Activated B cell treated with CpG ODN at 0.5 μM for 24 hours (primary cell): ENCODE measurements at places on chromosomes 5 and 9. TPM values are rescaled to one million over a fixed set of nuclear protein-coding genes. Genes with fewer than 3 reads are reported as not detected.
A peak's percentile ranks its signal among the peaks of the same experiment; 100 is the strongest.

- no peak for DNase-seq
Observed at GRCh38 chr5:151250346-151251000, 2.5 kb upstream of the GM2A start.

- DNase-seq = no peak
Observed at GRCh38 chr5:36720688-36721087, 114.3 kb downstream of the SLC1A3 start.

- DNase-seq = no peak
Observed at GRCh38 chr9:93466416-93467061, 13.2 kb upstream of the FAM120AOS start.

DNA sequence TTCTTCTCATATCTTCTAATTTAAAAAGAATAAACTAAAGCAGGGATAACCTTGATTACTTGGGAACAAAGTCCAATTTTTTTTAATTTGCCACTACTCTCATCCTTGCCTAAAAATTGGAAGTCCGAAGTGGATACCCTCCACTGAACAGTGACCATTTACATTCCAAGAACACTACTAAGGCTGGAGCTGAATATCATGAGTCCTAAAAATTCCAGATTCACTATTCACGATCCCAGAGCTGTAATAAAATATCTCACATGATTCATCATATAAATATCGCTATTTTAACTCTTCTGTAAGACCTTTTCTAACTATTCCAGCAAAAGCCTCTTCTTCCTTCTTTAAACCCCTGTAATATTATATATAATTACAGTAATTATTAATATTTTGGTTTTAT lies 57.4 kb downstream of the ATPSCKMT start:
- DNase-seq = no peak

GRCh38 chr9:78663369-78663768 lies 366.4 kb downstream of the PSAT1 start:
- no peak for DNase-seq

DNA sequence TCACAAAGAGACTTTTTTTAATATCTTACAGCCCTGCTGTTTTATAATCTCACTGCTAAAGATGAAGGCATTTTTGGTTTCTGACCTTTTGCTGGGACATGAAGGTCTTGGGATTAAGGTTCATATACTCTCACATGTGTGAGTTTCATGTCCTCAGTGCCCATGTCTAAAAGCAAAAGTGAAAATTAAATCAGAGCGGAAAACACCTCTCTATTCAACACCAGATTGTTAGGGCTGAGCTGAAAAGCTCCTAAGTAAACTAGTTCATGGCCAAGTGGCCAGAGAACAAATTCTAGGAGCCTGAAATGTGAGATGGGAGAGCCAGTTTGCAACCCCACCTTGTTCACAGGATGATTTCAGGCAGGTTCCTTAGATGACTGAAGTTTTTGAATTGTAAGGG lies 110.9 kb downstream of the GRIA1 start:
- DNase-seq = no peak

- no peak for DNase-seq
Observed at GRCh38 chr9:105667867-105668266, 5.6 kb downstream of the TAL2 start.

- DNase-seq = no peak
Observed at GRCh38 chr9:20352591-20352990, 269.7 kb downstream of the MLLT3 start.

DNA sequence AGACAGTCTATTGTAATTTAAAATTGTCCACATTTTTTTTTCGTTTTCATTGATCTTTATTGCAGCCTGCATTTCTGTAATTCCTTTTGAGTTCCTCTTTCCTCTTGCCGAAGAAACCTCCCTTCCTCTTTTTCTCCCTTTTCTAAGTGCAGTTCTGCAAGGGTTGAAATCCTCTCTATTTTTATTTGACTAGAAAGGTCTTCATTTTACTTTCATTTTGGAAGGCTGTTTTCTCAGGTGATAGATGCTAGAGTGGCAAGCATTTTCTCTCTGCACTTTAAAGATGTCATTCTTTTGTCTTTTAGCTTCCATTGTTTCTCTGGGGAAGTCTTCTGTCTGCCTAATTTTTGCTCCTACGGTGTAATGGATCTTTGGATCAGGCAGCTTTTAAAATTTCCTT lies 248.5 kb downstream of the SMARCA2 start:
- no peak for DNase-seq

GRCh38 chr9:122975196-122975595 lies 34.4 kb downstream of the RABGAP1 start:
- no peak for DNase-seq

- no peak for DNase-seq
Observed at GRCh38 chr5:62214701-62215100, 91.3 kb upstream of the KIF2A start.

DNA sequence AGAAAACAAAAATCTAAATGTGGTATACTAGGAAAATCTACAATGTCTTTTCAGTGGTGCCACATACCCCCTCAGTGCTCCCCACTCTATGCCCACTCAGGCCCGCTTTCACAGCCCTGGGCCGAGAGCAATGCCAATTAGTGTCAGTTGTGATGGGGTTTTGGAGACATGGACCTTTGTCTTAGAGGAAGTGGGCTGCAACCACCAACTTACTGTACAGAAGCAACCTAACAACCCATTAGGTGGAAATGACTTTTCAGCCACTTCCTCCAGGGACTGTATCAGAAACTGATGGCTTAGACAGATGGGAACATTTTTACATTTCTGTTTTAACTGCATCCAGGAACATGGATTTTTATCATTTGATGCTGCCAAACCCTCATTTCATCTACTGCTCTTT lies 268.0 kb downstream of the BNC2 start:
- DNase-seq = no peak

GRCh38 chr9:114899995-114900394 lies 30.4 kb downstream of the TNFSF8 start:
- no peak for DNase-seq

DNA sequence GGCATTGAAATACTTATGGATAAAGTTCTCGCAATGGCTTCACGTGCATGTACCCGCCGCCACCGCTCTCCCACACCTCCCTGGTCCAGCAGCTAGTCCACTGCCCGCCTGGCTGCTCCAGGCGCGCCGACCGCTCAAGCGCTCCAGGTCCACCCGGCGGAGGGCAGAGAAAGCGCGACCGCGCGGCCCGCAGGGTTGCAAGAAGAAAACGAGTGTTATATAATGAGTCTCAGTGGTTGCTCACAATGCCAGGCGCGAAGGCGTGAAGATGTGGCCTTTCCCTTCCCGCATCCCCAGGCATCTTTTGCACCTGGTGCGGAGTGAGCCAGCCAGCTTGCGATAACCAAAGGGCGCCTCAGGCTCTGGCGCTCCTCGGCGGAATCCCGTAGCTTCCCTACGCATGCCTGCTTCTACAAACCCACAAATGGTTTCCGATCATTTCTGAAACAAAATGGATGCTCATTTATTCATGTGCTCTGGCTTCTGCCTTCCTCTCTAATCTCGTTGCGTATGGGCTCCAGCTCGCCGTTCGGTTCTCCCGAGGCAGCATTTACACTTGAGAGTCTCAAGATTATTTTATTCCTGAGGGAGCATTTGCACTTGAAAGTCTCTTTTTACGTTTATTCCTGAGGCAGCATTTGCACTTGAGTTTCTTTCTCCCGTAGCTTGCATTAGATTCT lies 25.7 kb downstream of the CDKN2A start:
- no peak for DNase-seq

DNA sequence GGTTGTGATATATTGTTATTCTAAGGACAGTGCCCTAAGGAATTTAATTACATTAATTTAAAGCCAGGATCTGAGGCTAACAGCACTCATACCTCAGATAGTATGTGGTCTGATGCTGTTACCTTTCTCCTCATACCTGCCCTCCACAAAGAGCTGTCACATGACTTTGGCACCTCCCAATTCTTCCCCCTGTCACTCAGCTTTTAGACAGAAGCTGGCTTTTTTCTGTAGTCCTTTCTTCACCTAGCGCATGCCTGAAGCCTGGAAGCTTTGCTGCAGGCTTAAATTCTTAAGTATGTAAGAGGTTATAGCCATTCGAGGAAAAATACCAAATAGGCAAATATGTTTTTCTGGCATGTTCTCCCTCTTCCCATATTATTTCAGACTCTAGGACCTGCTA lies 61.0 kb upstream of the ADAMTS19 start:
- no peak for DNase-seq

- DNase-seq = no peak
Observed at GRCh38 chr5:110346893-110347358, 379.5 kb downstream of the TMEM232 start.

GRCh38 chr9:93673021-93673838 lies 96.8 kb downstream of the PHF2 start:
- DNase-seq = peak; percentile 9

DNA sequence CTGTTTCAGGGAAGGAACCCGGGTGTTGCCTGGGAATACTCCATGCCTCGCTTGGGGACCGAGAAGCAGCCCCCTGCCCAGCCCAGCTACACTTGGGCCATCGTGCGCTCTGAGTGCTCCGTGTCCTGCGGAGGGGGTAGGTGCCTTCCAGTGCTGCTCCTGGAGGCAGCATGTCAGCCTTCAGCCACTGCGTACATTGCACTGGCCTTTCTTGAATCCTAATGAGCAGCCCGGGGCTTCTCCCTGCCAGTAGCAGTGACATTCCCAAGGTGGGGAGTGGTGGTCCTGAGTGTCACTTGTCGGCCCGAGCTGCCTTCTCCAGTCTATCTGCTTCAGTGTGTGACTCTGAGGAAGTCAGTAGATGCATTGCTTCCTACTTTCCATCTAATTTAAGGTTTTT lies 101.9 kb downstream of the ADAMTS16 start:
- DNase-seq = no peak

- DNase-seq = peak; percentile 42
Observed at GRCh38 chr9:35605351-35606137, 482 bp downstream of the TESK1 start.

DNA sequence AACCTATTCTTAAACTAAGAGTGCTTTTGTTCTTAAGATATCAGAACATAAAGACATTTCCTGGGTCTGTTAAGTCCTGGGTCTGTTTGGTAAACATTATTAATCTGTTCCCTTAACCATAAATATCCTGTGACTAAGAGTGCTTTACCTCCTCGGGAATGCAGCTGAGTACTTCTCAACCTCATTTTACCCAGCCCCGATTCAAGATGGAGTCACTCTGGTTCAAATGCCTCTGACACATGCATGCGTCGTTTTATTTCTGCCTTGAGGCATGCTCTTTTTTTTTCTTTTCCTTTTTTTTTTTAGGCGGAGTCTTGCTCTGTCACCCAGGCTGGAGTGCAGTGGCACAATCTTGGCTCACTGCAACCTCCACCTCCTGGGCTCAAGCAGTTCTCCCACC lies 39.8 kb upstream of the FBXL17 start:
- no peak for DNase-seq

- DNase-seq = no peak
Observed at GRCh38 chr5:125409861-125410536, 663.6 kb upstream of the ZNF608 start.

- no peak for DNase-seq
Observed at GRCh38 chr5:137292461-137293027, 206.6 kb downstream of the SPOCK1 start.

DNA sequence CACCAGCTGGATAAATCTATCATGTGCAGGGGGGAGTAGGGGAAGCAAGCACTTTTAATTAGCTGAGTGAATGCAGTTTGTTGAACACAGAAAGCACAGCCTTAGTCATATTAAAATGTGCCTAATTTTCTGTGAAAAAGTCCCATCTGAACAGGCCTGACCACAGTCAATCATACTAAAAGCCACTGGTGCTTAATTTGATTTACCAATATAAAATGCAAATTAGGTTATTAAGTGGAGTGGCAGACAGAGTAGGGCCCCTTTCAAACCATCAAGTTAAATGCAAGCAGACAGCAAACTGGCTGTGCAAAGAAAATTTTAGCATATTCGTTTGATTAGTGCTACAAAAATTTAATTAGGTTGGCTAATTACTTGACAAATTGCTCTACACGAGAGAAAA lies 176.1 kb downstream of the ISL1 start:
- DNase-seq = no peak

- DNase-seq = no peak
Observed at GRCh38 chr5:30108051-30108450, 1085.4 kb upstream of the CDH6 start.

- no peak for DNase-seq
Observed at GRCh38 chr5:116442095-116442534, 132.5 kb downstream of the SEMA6A start.

- DNase-seq = no peak
Observed at GRCh38 chr5:141559461-141559860, 59.3 kb downstream of the DIAPH1 start.

GRCh38 chr9:19934301-19934871 lies 145.5 kb upstream of the SLC24A2 start:
- DNase-seq = no peak

CYSRT1 gene
- 0.39 and 0.53 TPM in 2 replicates for total RNA-seq

ARID3C gene
- not detected in 2 replicates for total RNA-seq

C9orf153 gene
- 0.17 and 0.18 TPM in 2 replicates for total RNA-seq

DDX4 gene
- total RNA-seq = not detected in 2 replicates

NSUN2 gene
- 86.4 and 93.3 TPM in 2 replicates for total RNA-seq

IRGM gene
- total RNA-seq = 0.22 and 0.24 TPM in 2 replicates

DIPK1B gene
- 1.5 and 2.2 TPM in 2 replicates for total RNA-seq

PRPF4 gene
- total RNA-seq = 32.8 and 36.7 TPM in 2 replicates

PITX1 gene
- not detected in 2 replicates for total RNA-seq

ZNF354C gene
- 6.3 and 7.1 TPM in 2 replicates for total RNA-seq
